ENCODE measurements at places on chromosomes 5 and 9.

- peak; percentile 81 for DNase-seq
Measured at GRCh38 chr5:172772112-172772906, 1.3 kb upstream of the DUSP1 start.

- no peak for DNase-seq
Measured at GRCh38 chr5:139821806-139822552, 26.4 kb downstream of the PSD2 start.

GRCh38 chr9:98572054-98572627, 136.6 kb downstream of the GABBR2 start:
- DNase-seq = peak; percentile 28

DNA sequence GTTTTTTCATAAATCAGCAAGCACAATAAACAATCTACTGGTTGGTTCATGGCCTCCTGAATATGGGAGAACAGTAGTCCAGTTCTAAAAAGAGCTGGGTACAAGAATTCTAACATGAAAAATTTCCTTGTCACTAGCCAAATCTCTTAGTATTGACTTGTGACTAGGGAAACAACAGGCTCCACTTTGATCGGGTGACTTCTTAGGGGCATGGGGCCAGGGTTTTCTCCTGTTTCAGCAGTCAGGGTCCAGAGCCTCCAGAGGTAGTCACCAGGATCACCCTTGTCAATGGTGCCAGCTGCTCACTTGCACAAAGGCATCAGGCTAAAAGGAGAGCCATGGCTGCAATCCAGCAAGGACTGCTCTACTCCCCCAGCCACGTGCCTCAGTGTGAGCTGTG, 38.1 kb downstream of the LPAR1 start:
- DNase-seq = no peak

GRCh38 chr5:93163010-93163663, 417.9 kb downstream of the NR2F1-AS1 start:
- DNase-seq = peak; percentile 40
